ENCODE measurements at places on chromosomes 3 and 15. TPM values are rescaled to one million over a fixed set of nuclear protein-coding genes. Genes with fewer than 3 reads are reported as not detected.
A peak's percentile ranks its signal among the peaks of the same experiment; 100 is the strongest.

The TMCO5A gene
- not detected for total RNA-seq

The IGF1R gene
- total RNA-seq: 40.4 TPM

- no peak overlapping the region for H3K4me3 ChIP-seq
- H3K27ac ChIP-seq: no peak overlapping the region
- DNase-seq: no peak
- H3K27me3 ChIP-seq: peaks cover 59% of the 10 kb centered on the region
- no peaks in the 10 kb centered on the region for H3K36me3 ChIP-seq
Observed at GRCh38 chr15:91243826-91244225, 143.8 kb downstream of the SV2B start.

The OR5K2 gene
- not detected for total RNA-seq

The PPP1R14D gene
- total RNA-seq: not detected

GRCh38 chr3:184455991-184456390, 76.1 kb downstream of the CHRD start:
- no peak overlapping the region for H3K4me3 ChIP-seq
- no peak overlapping the region for H3K27ac ChIP-seq
- H3K36me3 ChIP-seq: no peaks in the 10 kb centered on the region
- no peaks in the 10 kb centered on the region for H3K4me1 ChIP-seq

GRCh38 chr3:162492446-162493081, 996.0 kb downstream of the OTOL1 start:
- H3K4me3 ChIP-seq: no peak overlapping the region
- H3K36me3 ChIP-seq: no peaks in the 10 kb centered on the region
- no peaks in the 10 kb centered on the region for H3K27me3 ChIP-seq
- no peak for DNase-seq

DNA sequence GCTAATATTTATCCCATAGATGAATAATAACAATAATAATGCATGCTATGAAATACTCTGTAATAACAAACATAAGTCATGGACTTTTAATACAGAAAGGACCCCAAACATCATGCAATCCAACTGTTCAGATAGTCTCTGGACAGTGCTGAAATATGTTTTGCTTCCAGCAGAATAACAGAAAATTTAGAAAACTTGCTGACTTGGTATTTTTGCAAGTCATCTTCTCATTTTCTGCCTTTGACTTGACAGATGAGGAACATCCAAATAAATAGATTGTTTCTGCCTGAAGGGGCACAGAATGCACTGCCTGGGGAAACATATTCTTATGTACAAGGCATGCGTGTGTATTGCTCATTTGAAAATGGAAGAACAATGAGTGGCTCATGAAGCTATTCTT, 442.4 kb upstream of the GRM7 start:
- no peak overlapping the region for H3K4me3 ChIP-seq
- no peak for DNase-seq
- peaks cover 11% of the 10 kb centered on the region for H3K4me1 ChIP-seq
- H3K27ac ChIP-seq: no peak overlapping the region

GRCh38 chr3:148758303-148758884, 60.7 kb downstream of the AGTR1 start:
- H3K27ac ChIP-seq: no peak overlapping the region
- no peaks in the 10 kb centered on the region for H3K36me3 ChIP-seq
- peak; percentile 18 for DNase-seq
- no peak overlapping the region for H3K4me3 ChIP-seq
- peaks cover 23% of the 10 kb centered on the region for H3K4me1 ChIP-seq

- no peak for DNase-seq
- no peaks in the 10 kb centered on the region for H3K27me3 ChIP-seq
- no peak overlapping the region for H3K27ac ChIP-seq
- no peaks in the 10 kb centered on the region for H3K4me1 ChIP-seq
Observed at GRCh38 chr15:89123181-89123525, 34.9 kb downstream of the ABHD2 start.

- peak overlapping the region; percentile 42 for H3K27ac ChIP-seq
- H3K4me1 ChIP-seq: peaks cover 11% of the 10 kb centered on the region
- DNase-seq: peak; percentile 27
- H3K36me3 ChIP-seq: no peaks in the 10 kb centered on the region
Observed at GRCh38 chr3:8456412-8456811, 45.2 kb upstream of the LMCD1 start.

The WDR72 gene
- 2.3 TPM for total RNA-seq

The CCR5 gene
- total RNA-seq: not detected

- H3K27me3 ChIP-seq: no peaks in the 10 kb centered on the region
- DNase-seq: no peak
- H3K4me3 ChIP-seq: no peak overlapping the region
- no peak overlapping the region for H3K27ac ChIP-seq
Observed at GRCh38 chr3:72614394-72615074, 233.7 kb downstream of the SHQ1 start.

DNA sequence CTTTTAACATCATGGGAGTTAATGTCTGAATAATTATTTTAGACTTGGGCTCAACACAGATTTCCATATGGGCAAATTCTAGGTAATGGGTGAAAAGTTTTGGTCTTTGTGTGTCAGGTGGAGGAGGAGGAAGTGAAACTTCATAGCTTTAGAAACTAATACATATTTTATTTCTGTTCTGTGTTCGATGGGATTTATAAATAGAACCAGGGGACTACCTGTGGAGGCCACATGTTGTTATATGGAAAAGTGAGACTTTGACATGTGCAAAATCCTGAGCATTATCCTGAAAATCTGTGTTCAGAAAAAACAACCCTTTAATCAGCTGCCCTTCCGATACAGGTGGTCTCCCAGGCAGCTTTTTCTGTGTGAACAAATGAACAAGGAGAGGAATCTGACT, 209.5 kb downstream of the SOX2 start:
- H3K36me3 ChIP-seq: no peaks in the 10 kb centered on the region
- H3K4me1 ChIP-seq: peaks cover 30% of the 10 kb centered on the region
- no peak overlapping the region for H3K4me3 ChIP-seq
- H3K27me3 ChIP-seq: no peaks in the 10 kb centered on the region

GRCh38 chr3:189269365-189269764, 97.6 kb downstream of the TPRG1 start:
- H3K27me3 ChIP-seq: no peaks in the 10 kb centered on the region
- no peak overlapping the region for H3K4me3 ChIP-seq
- H3K36me3 ChIP-seq: no peaks in the 10 kb centered on the region
- DNase-seq: no peak
- H3K4me1 ChIP-seq: no peaks in the 10 kb centered on the region
- no peak overlapping the region for H3K27ac ChIP-seq

DNA sequence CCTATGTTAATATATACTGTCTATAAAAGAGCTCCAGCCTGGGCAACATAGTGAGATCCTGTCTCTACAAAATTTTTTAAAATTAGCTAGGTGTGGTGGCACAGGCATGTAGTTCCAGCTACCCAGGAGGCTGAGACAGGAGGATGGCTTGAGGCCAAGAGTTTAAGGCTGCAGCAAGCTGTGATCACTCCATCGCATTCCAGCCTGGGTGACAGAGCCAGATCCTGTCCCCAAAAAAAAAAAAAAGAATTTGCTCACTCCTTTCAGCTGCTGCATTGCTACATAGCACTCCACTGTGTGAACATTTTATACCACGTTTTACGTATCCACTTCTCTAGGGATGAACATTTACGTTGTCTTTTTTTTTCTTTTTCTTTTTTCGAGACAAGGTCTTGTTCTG, 6.0 kb upstream of the TSEN2 start:
- DNase-seq: no peak
- H3K27me3 ChIP-seq: no peaks in the 10 kb centered on the region
- H3K4me3 ChIP-seq: no peak overlapping the region
- H3K4me1 ChIP-seq: no peaks in the 10 kb centered on the region

DNA sequence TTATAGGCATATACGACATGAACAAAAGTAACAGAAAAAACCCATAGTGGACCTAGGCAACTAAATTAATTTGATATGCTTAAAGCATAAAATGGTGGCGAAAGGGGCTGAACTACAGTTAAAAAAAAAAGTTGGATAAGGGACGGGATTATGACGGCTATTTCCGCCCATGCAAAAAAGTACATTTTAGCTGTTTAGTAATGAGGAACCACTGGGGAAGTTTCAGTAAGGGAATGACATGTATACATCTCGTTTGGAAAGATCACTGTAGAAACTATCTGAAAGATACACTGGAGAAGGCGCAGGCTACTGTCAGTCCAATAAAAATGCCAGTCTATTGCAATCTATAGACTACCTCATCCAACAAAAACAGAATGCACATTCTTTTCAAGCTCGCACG, 65.6 kb downstream of the ZNF148 start:
- H3K4me1 ChIP-seq: no peaks in the 10 kb centered on the region
- no peak overlapping the region for H3K27ac ChIP-seq
- H3K27me3 ChIP-seq: no peaks in the 10 kb centered on the region
- H3K4me3 ChIP-seq: no peak overlapping the region

The GRM7 gene
- 0.80 TPM for total RNA-seq

- no peak overlapping the region for H3K4me3 ChIP-seq
- H3K4me1 ChIP-seq: peaks cover 3% of the 10 kb centered on the region
- peak overlapping the region; percentile 4 for H3K27ac ChIP-seq
- DNase-seq: peak; percentile 8
- peaks cover 38% of the 10 kb centered on the region for H3K36me3 ChIP-seq
- H3K27me3 ChIP-seq: no peaks in the 10 kb centered on the region
Observed at GRCh38 chr3:108554913-108555571, 34.2 kb downstream of the CIP2A start.

The TRANK1 gene
- total RNA-seq: 10.5 TPM

All from neural progenitor cell (in vitro differentiated cells).